Mucosa of descending colon (tissue), 3 donors: ENCODE measurements at places on chromosomes 12 and 14.

- no peak for DNase-seq
Observed at GRCh38 chr12:63325757-63326156, 174.8 kb upstream of the AVPR1A start.

GRCh38 chr14:37230551-37231194 is 32.9 kb downstream of the MIPOL1 start:
- DNase-seq, result no peak

- DNase-seq, result no peak
Observed at GRCh38 chr12:84508851-84509260, 403.7 kb downstream of the SLC6A15 start.

DNA sequence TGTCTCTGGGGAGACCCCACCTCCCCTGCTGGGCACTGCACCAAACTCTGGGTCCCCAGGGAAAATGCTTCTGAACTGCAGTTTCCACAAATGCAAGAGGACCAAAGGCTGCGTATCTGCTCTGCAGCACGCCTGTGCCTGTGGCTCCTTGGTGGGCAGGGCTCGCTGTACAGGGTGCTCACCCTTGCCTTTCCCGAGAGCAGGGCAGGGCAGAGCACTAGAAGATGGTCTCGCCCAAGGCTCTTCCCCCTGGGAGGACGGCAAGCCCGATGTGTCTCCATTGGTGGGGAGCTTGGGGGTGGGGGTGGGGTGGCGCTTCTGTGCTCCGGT is 175.3 kb upstream of the RTL1 start:
- DNase-seq, result no peak

DNA sequence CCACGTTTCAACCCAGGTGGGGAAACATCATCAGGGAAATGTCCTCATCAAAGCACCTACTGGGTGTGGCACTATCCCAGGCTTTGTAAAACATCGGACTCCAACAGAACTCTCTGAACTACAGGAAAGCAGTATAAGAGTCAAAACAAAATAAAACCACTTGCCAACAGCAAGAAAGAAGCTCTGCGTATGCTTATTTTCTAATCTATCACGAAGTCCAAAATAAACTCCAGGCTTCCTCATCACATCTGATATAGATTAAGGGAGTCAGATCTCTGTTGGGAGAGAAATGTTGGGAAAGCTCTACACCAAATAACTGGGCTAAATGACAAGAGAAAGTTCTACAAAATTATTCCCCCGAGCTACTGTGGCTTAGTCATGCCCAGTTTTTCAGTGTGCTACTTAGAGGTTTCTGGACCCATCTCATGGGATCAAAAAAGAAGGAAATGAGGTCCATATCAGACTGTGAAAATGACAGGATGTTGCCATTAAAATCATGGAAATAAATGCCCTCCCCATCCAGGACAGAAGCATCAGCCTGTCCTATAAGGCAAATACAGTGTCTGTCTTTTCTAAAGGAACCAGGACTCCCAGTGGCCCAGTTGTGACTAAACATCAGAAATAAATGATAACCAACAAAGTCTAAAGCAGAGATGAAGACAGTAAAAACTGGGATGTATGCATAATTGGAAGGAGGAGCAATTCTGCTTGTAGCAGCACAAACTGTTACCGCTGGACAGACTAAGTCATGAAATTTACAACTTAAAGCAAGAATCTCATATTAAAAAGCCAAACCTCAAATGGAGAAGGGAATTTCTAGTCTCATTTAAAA is 149.5 kb downstream of the STXBP6 start:
- DNase-seq, result no peak

GRCh38 chr12:45725631-45726602 is 3.6 kb upstream of the ARID2 start:
- DNase-seq, result no peak

DNA sequence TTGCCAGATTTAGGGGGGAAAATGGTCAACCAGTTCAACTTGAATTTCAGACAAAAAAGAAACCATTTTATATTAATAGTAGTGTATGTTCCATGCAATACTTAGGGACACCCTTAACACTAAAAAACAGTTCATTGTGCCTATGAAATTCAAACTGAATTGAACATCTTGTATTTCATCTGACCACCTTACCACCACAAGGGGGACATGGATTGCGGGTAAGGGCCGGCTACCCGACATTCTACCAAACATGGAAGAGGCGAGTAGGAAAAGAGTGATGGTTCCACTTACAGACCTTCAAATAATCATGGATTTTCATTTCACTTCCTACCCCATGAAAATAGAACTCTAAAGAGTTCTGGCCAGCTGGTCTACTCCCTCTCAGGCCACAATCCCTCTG is 10.3 kb upstream of the STK38L start:
- no peak for DNase-seq

DNA sequence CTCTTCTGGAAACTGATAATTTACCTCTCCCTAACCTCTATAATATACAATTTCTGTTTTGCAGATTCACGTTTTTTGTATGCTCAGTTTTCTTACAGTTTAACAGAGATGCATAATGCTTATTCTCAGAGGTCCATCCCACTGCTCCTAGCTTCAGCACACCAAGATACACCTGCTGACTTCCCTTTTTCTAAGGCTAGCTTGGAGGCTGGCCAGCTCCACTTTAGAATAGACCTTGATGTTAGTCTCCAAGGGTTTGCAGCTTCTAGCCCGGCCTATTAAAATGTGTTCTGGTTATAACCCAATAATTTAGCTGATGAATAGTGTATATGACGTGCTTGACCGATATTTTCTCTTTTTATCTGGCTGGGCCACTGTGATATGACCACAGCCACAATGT is 261.2 kb downstream of the EGLN3 start:
- no peak for DNase-seq

DNA sequence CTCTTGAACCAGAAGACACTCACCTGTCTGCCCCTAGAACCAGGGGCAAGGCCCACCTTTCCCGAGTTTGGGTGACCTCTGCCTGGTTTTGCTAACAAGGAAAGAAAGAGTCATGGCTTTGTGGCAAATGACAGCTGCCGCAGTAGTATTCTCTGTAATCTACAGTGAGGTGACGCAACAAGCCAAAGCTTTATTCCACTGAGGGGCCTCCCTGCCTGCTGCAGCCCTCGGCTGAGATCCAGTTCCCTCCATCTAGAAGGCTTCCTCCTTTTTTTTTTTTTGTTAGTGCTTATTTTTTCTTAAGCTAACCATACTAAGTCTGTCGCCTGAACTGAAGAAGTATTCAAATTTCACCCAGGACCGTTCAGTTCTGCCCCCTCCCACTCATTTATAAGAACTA is 142.3 kb upstream of the TMCC3 start:
- no peak for DNase-seq

- DNase-seq, result no peak
Observed at GRCh38 chr12:127411166-127411915, 855.6 kb upstream of the TMEM132C start.

DNA sequence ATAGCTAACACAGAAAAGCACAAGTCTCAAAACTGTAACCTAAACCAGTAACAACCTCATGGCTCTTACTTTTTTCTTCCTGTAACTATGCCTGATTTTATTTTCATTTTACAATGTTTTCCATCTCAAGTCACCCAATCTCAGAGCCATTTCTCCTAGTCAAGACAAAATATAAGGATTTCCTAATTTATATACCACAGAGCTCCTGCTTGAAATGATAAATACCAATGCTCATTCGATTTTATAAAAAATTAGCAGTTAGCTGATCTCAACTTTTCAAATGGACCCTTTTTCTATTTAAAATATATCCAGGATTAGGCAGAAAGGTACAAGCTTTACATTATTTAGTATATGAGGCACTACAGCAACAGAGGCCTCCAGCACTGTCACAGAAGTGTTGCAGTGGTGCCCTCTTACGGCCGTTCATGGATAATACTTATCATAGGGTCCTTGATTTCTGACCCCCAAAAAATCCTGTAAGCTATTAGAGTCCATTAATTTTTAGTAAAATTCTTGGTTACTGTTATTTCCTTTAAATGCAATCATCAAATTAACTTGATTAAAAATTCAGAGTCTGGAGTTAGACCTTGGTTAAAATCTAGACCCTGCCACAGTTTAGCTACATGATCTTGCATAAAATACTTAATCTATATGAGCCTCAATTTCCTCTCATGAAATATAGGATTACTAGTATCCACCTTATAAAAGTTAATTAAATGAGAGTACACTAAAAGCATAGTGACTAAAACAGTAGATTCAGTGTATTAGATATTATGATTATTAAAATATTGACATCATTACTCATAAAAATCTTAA is 68.3 kb downstream of the SEC23A start:
- DNase-seq, result no peak
